T-helper 2 cell treated with Interferon-gamma antibody and Interleukin-4, amounts not matched to agents 5 μg/mL and 100 μg/mL, for 36 hours (primary cell): ENCODE measurements at places on chromosomes 7 and 10.
A peak's percentile ranks its signal among the peaks of the same experiment; 100 is the strongest.

GRCh38 chr10:3485057-3485686 is 299.8 kb downstream of the KLF6 start:
- no peak for DNase-seq
- peaks cover 3% of the 10 kb centered on the region for H3K36me3 ChIP-seq
- peaks cover 36% of the 10 kb centered on the region for H3K4me1 ChIP-seq
- peak overlapping the region; percentile 52 for H3K4me3 ChIP-seq
- H3K27me3 ChIP-seq = peaks cover 6% of the 10 kb centered on the region

- no peaks in the 10 kb centered on the region for H3K36me3 ChIP-seq
- peak; percentile 19 for DNase-seq
- H3K27me3 ChIP-seq = no peaks in the 10 kb centered on the region
- H3K4me1 ChIP-seq = no peaks in the 10 kb centered on the region
- no peak overlapping the region for H3K27ac ChIP-seq
These were observed 82.4 kb downstream of the ADCYAP1R1 start for GRCh38 chr7:31134246-31135188.

DNA sequence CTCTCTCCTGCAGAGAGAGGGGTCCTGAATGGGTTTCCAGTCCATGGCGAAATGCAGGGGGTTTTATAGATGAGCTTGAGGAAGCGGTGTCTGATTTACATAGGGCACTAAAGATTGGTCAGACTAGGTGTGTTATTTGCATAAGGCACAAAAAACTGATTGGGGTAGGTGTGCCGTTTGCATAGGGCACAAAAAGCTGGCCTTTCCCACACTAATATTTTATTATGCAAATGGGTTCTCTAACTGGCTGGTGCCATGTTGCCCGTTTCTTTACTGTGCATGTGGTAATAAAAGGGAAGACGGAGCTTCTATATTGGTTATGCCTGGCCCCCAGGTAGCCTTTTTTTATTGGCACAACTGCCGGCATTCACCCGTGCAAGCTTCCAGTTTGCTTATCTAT is 50.2 kb downstream of the MALRD1 start:
- H3K4me1 ChIP-seq = no peaks in the 10 kb centered on the region
- H3K27ac ChIP-seq = no peak overlapping the region
- DNase-seq = no peak
- no peaks in the 10 kb centered on the region for H3K36me3 ChIP-seq
- H3K4me3 ChIP-seq = no peak overlapping the region

DNA sequence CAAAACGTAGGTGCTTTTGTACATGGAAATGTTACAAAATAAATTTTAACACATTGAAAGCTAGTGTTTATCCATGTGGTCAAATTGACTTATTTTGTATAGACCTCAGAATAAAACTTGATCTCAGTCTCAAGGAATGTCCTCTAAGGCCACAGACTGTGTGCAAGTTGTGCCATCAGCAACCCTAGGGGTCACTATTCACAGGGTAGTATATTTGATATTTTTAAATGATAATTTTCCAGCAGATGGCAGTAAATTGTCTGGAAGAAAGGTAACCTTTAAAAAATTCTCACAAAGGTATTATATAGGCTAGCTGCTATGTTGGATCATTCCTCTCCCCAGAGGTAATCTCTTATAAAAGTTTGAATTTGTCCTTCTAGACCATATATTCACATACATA is 12.9 kb upstream of the SNX10 start:
- DNase-seq = no peak
- no peaks in the 10 kb centered on the region for H3K36me3 ChIP-seq
- H3K27ac ChIP-seq = no peak overlapping the region
- peak overlapping the region; percentile 49 for H3K4me3 ChIP-seq
- peaks cover 16% of the 10 kb centered on the region for H3K4me1 ChIP-seq

- H3K27ac ChIP-seq = no peak overlapping the region
- peaks cover 2% of the 10 kb centered on the region for H3K27me3 ChIP-seq
- DNase-seq = no peak
- peaks cover 2% of the 10 kb centered on the region for H3K4me1 ChIP-seq
- no peak overlapping the region for H3K4me3 ChIP-seq
These were observed 176.8 kb downstream of the PKD1L1 start for GRCh38 chr7:47771336-47771989.

GRCh38 chr7:25726781-25727311 is 425.2 kb upstream of the NFE2L3 start:
- peaks cover 4% of the 10 kb centered on the region for H3K27me3 ChIP-seq
- no peak overlapping the region for H3K27ac ChIP-seq

- no peak for DNase-seq
- H3K4me3 ChIP-seq = no peak overlapping the region
- no peaks in the 10 kb centered on the region for H3K27me3 ChIP-seq
- peaks cover 18% of the 10 kb centered on the region for H3K4me1 ChIP-seq
These were observed 32.0 kb downstream of the SFMBT2 start for GRCh38 chr10:7378602-7379403.

DNA sequence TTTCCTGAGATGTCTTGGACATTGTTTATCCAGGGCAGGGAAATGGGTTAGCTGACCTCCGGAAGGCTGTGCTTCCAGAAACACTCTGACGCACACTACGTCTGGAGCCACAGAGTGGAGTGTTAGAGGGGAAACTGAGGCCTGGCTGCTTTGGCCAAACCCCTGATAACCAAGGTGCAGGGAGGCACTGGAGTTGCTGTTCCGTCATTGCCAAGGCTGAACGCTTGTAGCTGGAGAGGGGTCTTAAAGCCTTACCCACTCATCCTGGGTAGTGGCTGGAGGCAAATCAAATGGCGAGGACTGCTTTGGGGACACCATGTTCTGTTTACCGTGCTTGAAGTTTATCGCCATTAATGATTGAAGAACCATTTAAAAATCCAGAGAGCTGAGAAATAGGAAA is 604.1 kb upstream of the FOXK1 start:
- no peak for DNase-seq
- H3K4me3 ChIP-seq = no peak overlapping the region
- H3K27ac ChIP-seq = no peak overlapping the region

DNA sequence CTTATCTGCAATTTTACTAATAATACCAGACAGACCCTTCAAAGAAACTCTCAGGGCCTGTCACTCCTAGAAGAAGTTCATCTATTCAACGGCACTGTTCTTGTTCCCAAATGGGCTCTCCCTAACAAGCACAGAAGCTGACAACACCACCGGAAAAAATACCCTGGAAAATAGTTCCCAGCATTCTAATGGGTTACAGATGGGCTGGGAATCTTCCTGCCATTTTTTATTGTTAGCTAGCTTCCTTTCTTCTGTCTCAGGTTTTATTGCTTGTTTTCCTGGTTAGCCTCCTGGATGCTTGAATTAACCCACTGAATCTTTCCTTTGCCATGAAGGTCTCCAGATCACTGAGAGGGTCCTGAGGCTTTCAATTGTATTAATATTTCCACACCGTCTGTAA is 689.8 kb upstream of the NRP1 start:
- no peak overlapping the region for H3K4me3 ChIP-seq
- no peaks in the 10 kb centered on the region for H3K27me3 ChIP-seq
- DNase-seq = no peak
- H3K4me1 ChIP-seq = no peaks in the 10 kb centered on the region
- no peaks in the 10 kb centered on the region for H3K36me3 ChIP-seq

GRCh38 chr7:98964596-98964995 is 86.3 kb downstream of the TRRAP start:
- no peak for DNase-seq
- H3K4me1 ChIP-seq = no peaks in the 10 kb centered on the region
- no peak overlapping the region for H3K27ac ChIP-seq
- H3K27me3 ChIP-seq = no peaks in the 10 kb centered on the region

DNA sequence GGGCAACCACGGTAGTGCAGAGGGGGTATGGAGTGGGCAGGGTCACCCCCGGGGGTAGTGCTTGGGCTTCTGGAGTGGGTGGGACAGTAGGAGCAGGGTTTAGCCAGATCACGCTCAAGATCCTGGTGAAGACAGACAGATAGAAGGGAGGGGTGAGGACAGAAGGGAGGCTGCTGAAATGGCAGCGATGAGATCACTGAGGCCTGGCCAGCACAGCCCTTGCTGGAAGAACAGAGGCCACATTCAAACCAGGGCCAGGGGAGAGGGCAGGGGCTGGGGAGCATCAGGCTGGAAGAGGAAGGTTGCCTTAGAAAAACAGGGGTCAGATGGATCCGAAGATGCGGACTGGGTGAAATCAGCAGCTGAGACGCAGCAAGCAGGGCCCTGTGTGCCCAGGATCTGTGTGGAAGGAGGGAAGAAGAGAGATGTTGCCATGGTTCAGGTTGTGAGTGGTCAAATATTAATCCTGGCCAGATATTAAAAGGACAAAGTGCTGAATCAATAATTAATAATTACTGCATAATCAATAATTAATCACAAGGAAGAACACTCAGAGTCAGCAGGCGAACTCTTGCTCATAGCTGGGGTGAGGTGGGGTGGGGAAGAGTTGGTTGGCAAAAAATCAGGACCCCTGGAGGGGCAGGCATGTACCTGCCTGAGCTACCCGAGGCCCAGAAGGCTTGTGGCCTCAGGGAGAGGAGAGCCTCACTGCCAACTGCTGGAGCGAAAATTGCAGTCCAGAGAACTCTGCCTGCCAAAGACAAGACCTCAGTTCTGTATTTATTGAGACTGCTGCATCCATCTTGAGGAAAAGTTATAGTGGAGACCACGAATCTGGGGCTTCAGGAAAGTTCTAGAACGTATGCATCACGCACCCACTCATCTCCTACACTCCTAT is 105.7 kb downstream of the GRB10 start:
- H3K27me3 ChIP-seq = no peaks in the 10 kb centered on the region
- H3K4me1 ChIP-seq = peaks cover 3% of the 10 kb centered on the region
- no peak for DNase-seq
- H3K4me3 ChIP-seq = no peak overlapping the region

DNA sequence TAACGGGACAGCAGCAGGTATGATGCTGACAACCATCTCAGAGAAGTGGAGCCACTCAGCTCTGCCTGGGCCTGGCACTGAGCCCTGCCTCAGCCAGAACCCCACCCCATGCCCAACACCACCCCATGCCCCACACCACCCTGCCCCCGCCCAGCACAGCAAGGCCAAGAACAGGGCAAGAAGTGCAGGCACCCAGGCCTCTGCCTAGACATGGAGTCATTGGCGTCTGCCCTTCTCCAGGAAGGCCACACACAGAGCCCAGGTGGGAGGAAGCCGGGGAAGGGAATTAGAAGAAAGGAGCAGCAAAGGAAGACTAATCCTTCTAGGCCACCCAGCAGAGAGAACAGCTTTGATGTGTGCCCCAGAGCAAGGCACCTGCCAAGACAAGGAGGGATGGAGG is 18.9 kb downstream of the CAMK2G start:
- DNase-seq = no peak
- H3K4me3 ChIP-seq = no peak overlapping the region
- H3K4me1 ChIP-seq = peaks cover 41% of the 10 kb centered on the region
- peaks cover 67% of the 10 kb centered on the region for H3K36me3 ChIP-seq
- H3K27me3 ChIP-seq = no peaks in the 10 kb centered on the region
- H3K27ac ChIP-seq = no peak overlapping the region

DNA sequence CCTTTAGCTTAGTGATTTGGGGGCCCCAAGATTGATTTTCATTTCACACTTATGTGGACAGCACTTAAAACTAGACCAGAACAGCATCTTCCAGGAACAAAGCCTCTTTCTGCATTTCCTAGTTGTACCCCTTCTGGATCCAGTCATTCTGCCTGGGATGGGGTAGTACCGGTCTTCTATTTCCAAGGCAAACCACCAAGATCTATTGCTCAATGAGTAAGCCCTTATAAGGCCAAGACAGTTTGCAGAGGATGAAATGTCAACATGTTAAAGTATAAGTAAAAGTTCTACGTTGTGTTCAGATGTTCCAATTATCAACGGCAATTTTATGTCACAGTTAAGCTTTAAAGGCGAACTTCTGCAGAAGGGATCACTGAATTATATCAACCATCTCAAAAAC is 106.9 kb upstream of the ZNF746 start:
- no peaks in the 10 kb centered on the region for H3K27me3 ChIP-seq
- H3K4me1 ChIP-seq = peaks cover 24% of the 10 kb centered on the region
- peaks cover 65% of the 10 kb centered on the region for H3K36me3 ChIP-seq
- no peak for DNase-seq
- no peak overlapping the region for H3K27ac ChIP-seq

GRCh38 chr7:143018931-143019330 is 8.0 kb downstream of the OR9A2 start:
- peaks cover 31% of the 10 kb centered on the region for H3K27me3 ChIP-seq
- no peak overlapping the region for H3K27ac ChIP-seq
- no peak for DNase-seq
- H3K36me3 ChIP-seq = no peaks in the 10 kb centered on the region
- H3K4me3 ChIP-seq = no peak overlapping the region

DNA sequence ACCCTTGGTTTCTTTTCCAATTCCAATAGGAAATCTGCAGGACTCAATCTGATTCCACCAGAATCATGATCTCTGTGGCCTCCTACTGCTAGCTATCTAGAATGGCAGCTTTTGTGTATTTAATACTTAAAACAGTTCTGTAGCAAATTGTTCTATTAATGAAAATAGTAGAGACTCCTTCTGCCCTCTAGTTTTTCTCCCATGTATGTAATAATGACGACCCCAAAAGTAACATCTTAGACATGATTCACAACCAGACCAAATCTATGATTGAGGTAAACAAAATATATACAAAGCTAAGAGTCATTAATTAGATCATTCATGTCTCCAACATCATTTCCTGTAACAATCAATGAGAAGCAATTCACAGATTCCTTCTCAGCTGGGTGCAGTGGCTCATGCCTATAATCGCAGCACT is 259.1 kb upstream of the MKLN1 start:
- H3K4me3 ChIP-seq = no peak overlapping the region
- no peak for DNase-seq

GRCh38 chr10:117413928-117414618 is 38.8 kb upstream of the PDZD8 start:
- no peak overlapping the region for H3K27ac ChIP-seq
- peaks cover 24% of the 10 kb centered on the region for H3K27me3 ChIP-seq
- no peaks in the 10 kb centered on the region for H3K36me3 ChIP-seq
- H3K4me1 ChIP-seq = no peaks in the 10 kb centered on the region
- H3K4me3 ChIP-seq = no peak overlapping the region
- no peak for DNase-seq

DNA sequence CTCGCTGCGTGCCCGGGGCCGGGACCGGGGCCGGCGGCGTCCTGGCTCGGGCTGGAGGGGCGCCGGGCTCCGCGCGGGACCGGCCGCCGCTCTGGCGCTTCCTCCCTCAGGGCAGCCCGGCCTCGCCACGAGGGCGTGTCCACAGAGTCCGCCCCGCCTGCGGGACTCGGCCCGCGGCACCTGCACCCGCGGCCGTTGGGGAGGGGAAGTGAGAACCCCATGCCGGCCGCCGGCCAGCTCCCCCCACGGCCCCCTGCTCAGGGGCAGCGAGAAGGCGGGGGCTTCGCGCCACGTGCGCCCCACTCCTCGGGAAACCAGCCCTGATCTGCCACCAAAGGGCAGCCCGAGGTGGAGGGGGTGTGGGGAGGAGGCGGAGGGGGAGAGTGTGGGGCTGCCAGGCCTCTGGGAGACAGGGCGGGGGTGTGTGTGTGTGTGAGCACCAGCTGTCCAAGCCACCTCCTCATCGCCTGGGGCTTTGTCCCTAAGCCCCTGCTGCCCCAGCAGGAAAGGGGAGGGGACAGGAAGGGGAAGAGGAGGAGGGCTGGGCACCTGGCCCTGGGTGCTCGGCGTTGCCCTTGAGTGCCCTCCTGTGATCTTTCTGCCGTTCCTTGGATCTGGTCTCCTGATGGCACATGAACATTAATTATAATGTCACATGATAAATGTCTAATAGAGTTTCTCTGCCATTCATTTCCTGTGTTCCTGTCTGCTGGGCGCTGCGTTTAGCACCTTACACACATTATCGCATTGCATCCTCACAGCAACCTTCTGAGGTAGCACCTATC is at the start of gene PIK3AP1:
Gene PIK3AP1, minus strand, starts transcription at position 93 of the 785 bp plus-strand sequence. CDS start 120 bp downstream, outside the sequence.
- peaks cover 24% of the 10 kb centered on the region for H3K4me1 ChIP-seq
- DNase-seq = peak; percentile 48
- H3K36me3 ChIP-seq = no peaks in the 10 kb centered on the region
- H3K27me3 ChIP-seq = peaks cover 22% of the 10 kb centered on the region
